ENCODE measurements at places on chromosomes 12 and 14.

- DNase-seq: no peak
These were observed 171.1 kb upstream of the PRMT8 start for GRCh38 chr12:3319723-3320492.

DNA sequence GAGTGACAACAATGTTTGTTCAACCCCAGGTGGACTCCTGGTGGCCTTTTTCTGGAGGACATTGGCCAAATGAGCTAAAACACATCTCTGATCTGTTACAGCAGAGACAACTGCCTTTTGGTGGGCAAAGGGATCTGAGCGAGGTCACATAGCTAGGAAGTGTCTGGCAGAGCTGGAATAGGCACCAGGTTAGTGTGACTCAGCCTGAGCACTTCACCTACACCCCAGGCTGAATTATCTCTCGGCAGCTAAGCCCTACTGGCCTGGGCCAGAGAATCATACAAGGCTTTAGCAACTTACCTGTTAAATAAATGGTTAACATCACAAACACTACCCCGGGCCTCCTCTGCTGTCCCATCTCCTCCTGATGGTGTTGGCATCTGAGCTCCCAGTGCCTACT lies 50.2 kb upstream of the HSPB8 start:
- no peak for DNase-seq

- DNase-seq: peak; percentile 6
These were observed 4.6 kb upstream of the LEMD3 start for GRCh38 chr12:65164774-65165173.

DNA sequence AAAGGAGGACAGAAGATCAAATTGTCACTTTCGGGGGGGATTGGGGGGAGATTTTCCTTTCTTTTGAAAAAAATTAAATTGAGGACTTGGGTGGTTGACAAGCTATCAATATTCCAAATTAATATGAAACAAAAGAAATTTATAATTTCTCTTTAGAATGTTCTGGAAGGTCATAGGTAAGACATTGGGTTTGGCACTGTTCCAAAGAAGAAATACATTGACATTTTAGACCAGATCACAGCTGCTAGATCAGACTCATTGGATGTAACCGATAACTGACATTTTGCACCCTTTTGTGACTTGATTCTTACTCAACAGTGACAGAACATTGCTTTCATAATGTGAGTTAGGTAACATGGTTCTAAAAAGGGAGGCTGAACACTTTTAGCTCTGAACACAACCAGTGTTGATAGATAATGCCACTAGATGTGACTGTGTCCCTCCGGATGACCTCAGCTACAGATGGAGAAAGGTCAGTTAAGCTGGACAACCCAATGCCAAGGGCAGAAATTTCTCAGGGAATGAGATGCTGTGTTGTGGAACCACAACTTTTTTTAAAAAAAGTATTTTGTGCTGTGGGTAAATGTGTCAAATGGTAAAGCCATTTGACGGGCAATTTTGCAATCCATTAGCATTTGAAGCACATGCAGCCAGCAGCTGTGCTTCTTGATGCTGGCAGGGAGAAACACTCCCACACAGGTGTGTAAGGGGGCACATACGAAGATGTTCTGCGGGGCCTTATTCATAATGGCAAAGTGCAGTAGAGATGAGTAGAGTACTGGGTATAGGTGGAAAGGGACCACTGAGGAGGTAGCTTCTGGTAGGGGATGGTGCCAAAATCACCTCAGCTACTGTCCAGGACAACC lies 62.9 kb downstream of the RFX4 start:
- no peak for DNase-seq

DNA sequence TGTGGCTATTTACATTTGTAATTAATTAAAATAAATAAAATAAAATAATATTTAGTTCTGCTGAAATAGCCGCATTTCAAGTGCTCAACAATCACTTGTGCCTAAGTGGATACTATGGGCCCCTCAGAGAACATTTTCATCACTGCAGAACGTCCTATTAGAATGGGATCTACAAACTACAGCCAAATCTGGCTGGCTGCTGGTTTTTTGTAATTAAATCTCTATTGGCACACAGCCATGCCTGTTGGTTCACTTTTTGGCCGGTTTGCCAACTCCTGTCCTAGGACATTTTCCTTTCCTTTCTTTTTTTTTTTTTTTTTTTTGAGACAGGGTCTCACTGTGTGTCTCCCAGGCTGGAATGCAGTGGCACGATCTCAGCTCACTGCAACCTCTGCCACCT lies 9.8 kb downstream of the CCDC63 start:
- no peak for DNase-seq

GRCh38 chr12:111322336-111323250 lies 46.3 kb downstream of the PHETA1 start:
- no peak for DNase-seq

GRCh38 chr12:71141378-71141926 lies 16.3 kb downstream of the TSPAN8 start:
- DNase-seq: no peak

DNA sequence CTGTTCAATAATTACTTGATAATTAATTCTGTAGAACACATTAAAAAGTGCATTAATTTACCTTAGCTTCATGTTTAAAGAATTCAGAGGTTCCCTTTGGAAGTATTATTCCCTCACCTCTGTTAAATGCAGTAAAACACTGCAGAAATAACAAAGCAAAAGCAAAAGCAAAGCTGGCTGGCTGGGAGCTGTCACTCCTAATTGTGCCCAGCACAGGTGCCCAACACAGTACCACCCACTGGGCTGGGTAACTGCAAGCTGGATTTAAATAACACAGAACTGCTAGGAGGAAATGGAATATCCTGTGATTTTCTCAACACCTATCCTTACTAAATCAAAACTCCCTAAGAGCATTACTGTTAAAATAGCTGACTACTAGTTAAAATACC lies 72.6 kb downstream of the SLC2A13 start:
- no peak for DNase-seq

DNA sequence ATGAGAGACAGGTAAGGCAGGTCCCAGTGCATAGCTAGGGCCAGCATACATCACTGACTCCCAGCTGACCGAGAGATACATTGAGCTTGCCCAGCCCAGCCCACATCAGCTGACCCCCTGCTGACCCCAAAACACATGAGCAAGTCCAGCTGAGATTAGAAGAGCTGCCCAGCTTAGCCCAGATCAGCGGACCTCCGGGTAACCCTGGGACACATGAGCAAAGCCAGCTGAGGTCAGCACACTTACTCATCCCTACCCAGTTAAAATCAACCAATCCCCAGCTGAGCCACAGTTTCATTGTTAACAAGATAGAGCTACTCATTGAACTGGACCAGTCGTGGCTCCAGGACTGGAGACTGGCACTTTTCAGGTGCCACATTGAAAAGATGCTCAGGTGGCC lies 21.8 kb upstream of the FBXO34 start:
- DNase-seq: no peak

DNA sequence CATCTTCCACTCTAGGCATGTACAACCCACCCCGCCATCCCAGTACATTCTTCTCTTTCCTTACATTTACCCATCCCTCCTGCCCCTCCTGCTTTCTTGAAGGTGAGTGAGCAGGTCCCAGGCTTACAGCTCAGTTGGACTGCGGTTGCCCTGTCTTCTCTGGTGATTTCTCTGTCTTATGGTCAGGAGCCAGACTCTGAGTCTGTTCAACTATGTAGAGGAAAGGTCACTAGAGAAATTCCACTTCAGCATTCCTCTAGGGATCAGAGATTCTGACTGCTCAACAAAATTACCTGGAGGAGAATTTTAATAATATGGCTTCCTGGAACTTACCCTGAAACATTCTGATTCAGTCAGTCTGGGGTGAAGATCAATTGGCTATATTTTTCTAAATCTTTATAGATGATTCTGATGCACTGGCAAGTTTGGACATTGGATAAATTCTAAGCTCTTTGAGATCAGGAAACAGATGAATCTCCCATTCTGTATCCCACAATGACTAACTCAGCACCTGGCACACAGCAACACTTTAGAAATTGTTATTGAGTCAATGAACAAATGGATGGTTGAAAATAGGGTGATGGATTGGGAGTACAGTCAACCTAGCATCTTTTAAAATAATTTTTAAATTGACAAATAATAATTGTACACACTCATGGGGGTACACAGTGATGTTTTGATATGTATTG lies 128.6 kb upstream of the HIF1A start:
- no peak for DNase-seq

DNA sequence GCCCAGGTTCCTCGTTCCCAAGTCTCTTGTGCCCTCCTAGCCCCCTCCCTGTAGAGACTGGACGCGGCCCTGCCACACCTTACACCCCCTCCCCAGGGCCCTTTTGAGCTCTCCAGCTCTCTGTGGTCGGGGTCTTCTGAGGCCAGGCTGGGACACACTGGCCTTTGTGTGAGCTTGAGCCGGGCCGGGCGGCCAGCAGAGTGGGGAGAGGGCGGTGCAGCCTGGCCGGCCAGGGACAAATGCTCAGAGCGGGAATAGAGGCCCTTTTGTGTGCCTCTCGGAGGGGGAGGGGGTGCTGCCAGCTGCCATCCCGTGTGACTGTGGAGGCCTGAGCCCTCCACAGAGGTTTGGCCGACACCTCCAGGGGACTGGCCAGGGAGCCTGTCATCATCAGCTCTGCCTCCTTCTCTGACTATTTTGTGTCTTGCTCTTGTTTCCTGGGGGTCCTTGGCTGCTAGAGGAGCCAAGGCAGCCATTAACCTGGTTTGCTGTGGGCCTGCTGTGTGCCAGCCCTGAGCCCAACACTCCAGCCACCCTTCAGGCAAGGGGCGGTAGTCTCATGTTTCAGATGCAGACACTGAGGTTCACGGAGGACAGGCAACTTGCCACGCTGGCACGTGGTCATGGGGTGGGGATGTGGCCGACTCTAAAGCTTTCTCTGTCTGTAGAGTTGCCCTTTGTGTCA lies 13.6 kb downstream of the FAM222A start:
- DNase-seq: no peak

DNA sequence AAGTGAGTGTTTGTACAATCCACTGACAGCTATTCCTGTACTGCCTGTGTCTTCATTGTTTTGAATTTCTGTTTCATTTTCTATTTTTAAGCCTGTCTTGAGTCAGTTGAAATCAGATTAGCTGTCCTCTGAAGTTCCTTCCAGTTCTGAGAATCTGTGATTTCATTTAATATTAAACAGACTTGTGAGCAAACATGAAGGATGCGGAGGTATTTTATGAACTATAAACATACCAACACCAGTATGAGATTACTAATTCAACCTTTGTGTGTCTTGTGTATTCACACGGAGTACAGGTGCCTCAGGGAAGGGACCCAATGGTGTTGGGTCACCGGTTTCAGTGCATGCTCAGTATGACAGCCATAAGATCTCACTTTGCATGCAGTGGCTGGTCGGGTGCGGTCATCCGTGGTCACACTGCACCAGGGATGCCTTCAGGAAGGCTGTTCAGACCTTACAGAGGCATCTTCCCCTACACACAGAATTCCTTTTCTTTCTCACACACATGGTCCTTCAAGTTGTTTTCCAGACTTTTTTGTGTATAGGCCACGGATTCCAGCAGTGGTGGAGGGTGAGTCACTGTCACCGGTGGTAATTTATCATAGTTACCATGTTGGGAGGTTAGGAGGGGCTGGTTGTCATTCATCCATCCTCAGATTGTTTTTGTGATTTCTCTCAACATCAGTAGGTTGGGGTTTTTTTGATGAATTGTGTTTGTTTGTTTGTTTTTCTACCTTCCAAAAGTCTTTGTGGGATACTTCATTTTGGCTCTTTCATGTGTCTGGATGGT lies 103.0 kb upstream of the SFSWAP start:
- no peak for DNase-seq

DNA sequence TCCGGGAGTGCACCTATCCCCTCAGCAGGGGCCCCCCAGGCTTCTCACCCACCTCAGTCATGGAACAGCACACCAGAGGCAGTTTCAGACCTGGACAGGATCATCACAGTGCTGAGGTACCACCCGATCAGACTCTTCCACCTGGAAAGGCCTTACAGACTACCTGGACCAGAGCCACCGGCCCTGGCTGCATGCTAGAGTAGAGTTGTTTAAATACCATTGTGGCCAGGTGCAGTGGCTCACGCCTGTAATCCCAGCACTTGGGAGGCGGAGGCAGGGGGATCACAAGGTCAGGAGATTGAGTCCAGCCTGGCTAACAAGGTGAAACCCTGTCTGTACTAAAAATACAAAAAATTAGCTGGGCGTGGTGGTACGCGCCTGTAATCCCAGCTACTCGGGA lies 61.5 kb downstream of the TSPAN11 start:
- DNase-seq: no peak

DNA sequence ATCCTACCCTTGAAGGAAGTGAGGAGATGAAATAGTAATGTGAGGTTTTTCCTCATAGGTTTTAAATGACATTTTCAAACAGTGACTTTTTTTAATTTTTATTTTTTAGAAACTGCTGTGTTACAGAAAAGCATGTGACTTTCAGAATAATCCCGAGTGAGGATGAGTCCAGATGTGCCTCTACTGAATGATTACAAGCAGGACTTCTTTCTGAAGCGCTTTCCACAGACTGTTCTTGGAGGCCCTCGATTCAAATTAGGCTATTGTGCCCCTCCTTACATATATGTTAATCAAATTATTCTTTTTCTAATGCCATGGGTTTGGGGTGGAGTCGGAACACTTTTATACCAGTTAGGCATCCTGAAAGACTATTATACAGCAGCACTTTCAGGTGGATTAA lies 15.8 kb downstream of the PCNX4 start:
- no peak for DNase-seq

GRCh38 chr14:35231207-35231760 lies 60.9 kb upstream of the PSMA6 start:
- DNase-seq: no peak

DNA sequence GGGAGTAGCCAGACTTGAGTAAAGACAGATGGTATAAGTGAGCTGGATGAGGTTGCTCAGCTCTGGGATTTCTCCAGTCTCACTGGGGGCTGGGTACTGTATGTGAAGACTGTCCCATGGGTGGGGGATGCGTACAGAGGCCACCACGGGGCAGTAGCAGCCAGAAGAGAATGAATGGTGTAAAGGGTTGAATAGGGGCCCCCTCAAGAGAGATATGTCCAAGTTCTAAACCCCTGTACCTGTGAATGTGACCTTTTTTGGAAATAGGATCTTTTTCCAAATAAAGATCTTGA lies 21.8 kb upstream of the BCDIN3D start:
- DNase-seq: no peak

- no peak for DNase-seq
These were observed 70.2 kb downstream of the DACT1 start for GRCh38 chr14:58707949-58708348.

GRCh38 chr12:54215989-54216796 lies 27.4 kb upstream of the SMUG1 start:
- no peak for DNase-seq

- DNase-seq: no peak
These were observed 2.5 kb upstream of the ATP2B1 start for GRCh38 chr12:89710873-89711750.

- DNase-seq: no peak
These were observed 557 bp upstream of the FICD start for GRCh38 chr12:108514468-108514972.

GRCh38 chr12:101470939-101471338 lies 4.2 kb upstream of the SPIC start:
- DNase-seq: no peak

- peak; percentile 73 for DNase-seq
These were observed 89.2 kb downstream of the CFAP54 start for GRCh38 chr12:96578526-96579125.

- DNase-seq: peak; percentile 2
These were observed 70.4 kb downstream of the RPL10L start for GRCh38 chr14:46581036-46581671.
